ENCODE measurements at places on chromosomes 3 and 15.

DNA sequence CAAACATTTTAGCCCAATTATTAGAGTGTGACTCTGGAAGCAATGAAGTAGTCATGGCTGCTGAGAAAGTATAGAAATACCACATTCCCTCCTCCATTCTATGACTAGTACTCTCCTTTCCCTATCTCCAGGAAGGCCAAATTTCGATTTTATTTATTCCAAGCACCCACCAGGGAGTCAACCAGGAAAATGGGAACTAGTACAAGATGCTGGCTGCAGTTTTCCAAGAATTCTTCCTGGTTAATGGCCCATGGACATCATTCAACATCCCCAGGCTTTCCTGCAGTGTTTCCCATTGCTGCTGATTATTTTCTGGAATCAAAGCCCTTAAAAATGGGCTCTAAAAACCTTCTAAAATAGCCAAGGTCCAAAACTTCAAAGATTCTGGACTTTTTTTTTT, 247.9 kb upstream of the STT3B start:
- peaks cover 29% of the 10 kb centered on the region for H3K4me1 ChIP-seq
- H3K36me3 ChIP-seq, result no peaks in the 10 kb centered on the region
- no peak overlapping the region for H3K27ac ChIP-seq
- no peak for DNase-seq

GRCh38 chr3:43041517-43041916, 62.4 kb downstream of the GASK1A start:
- no peaks in the 10 kb centered on the region for H3K27me3 ChIP-seq
- H3K36me3 ChIP-seq, result peaks cover 4% of the 10 kb centered on the region
- no peak overlapping the region for H3K4me3 ChIP-seq
- no peak overlapping the region for H3K27ac ChIP-seq

DNA sequence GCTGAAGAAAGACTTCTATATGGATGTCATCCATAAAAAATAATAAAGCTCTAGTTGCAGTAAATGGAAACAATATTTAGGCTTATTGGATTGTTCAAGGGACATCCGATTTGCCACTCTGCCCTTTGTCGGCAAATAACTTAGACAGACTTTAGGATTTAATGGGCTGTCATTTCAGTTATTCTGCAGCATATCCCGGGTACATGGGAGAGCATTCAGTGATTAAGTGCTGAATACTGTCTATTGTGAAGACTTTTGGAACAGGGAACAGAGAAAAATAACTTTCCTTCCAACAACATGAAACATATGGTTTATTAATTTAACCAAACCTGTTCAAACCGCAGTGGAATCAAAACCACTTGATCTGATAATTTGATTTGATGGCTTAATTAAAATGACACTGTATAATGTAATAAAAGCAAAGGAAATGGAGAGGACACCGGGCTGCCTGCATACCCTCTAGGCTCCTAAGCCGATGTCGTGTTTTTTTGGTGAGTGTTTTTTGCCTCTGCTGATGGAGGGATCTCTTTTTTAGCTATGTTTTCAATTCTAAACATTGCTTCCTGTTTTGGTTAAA, 199.3 kb downstream of the FEZF2 start:
- no peak overlapping the region for H3K27ac ChIP-seq
- H3K36me3 ChIP-seq, result no peaks in the 10 kb centered on the region
- no peak for DNase-seq
- no peaks in the 10 kb centered on the region for H3K4me1 ChIP-seq

DNA sequence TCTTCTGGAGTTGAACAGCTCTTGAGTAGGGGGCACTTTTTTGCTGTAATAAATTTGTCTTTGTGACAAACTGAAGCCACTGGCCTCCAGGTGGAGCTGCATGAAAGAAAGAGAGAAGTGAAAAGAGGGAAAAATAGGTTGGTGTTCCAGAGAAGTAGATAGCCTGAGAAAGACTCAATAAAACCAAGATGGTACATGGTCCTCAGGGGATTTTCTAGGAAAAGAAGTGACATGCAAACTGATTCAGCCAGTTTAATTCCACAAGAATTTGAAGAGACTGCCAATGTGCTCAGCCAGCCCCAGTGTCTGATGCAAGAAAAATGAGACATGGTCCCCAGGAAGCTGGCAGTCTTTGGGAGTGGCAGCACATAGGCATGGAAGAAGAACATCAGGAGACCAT, 152.7 kb downstream of the CD47 start:
- no peaks in the 10 kb centered on the region for H3K27me3 ChIP-seq
- H3K27ac ChIP-seq, result no peak overlapping the region
- peaks cover 31% of the 10 kb centered on the region for H3K4me1 ChIP-seq

DNA sequence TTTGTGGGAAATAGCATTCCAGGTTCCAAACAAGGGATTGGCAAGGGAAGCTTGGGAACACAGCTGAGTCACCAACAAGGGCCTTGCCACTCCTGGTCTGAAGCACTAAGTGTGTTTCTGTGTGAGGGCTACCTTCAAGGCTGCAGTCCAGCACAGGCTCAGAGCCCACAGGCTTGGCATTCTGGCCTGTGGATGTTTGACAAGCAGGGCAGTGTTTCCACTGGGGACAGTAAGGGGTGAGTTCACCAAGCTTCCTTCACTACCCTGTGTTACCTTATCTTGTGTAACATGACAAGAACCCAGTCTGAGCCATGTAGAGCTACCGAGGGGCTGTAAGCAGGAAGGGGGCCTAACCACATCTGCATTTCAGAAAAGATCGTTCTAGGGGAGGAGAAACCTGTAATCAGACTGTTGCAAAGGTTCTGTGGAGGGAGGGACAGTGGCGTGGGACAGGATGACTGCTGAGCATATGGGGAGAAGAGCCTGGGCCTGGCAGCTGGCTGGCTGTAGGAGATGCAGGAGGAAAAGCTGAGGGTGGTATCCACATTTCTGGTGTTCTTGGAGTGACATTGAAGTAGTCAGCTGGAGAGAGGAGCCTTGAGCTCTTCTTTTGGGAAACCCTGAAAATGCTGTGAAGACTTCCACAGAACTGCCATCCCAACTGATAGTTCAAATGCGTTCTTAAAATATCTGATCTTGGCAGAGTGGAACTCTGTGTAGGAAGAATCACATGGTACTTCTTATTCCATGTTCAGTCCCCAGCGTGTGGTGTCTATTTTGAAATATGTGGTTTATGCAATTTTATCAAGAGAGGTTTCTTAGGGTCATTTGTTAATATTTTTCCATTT, 61.3 kb downstream of the CTDSPL start:
- H3K4me1 ChIP-seq, result no peaks in the 10 kb centered on the region
- H3K27ac ChIP-seq, result no peak overlapping the region
- no peaks in the 10 kb centered on the region for H3K36me3 ChIP-seq
- no peaks in the 10 kb centered on the region for H3K27me3 ChIP-seq
- no peak for DNase-seq
- no peak overlapping the region for H3K4me3 ChIP-seq

DNA sequence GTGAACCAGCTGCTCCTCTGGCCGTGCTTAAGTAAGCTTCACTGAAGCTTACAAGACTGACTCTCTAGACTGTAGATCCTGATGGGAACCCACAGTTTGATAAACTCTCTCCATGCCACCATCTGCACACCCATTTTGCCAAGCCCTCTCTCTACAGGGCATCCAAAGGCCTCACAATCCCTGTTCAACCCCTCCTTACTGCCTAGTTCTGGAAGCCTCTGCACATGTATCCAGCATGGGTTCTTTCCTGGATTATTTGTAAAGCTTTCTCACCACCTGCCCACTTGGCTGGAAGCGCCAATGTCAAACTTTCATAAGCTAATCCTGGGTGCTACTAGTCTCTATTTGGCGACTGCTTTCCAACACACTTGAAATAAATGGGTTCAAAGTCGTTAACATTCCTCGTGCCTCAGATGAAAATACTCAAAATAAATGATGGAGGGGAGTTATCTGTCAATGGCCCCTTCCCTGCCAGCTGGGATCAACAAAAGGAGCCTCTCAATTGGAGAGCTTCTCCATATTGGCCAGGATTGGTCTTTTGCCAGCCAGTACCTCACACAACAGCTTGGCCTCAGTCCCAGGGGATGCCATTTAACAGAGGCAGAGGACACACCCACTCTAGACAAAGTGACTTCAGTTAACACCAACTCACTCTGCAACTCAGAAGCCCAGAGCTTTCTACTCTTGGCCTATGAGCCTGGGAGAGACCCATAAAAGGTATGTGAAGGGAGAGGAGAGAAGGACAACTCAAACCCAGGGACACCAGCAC, 48.1 kb downstream of the SH3BP5 start:
- no peak for DNase-seq
- H3K4me1 ChIP-seq, result peaks cover 61% of the 10 kb centered on the region

GRCh38 chr3:112375117-112375516, 42.2 kb downstream of the CD200 start:
- H3K27me3 ChIP-seq, result no peaks in the 10 kb centered on the region
- H3K27ac ChIP-seq, result no peak overlapping the region
- DNase-seq, result no peak
- no peak overlapping the region for H3K4me3 ChIP-seq

GRCh38 chr3:82202269-82202668, 440.8 kb upstream of the GBE1 start:
- H3K36me3 ChIP-seq, result no peaks in the 10 kb centered on the region
- no peak for DNase-seq
- H3K27ac ChIP-seq, result no peak overlapping the region
- no peaks in the 10 kb centered on the region for H3K4me1 ChIP-seq
- no peak overlapping the region for H3K4me3 ChIP-seq
- H3K27me3 ChIP-seq, result no peaks in the 10 kb centered on the region

- H3K4me3 ChIP-seq, result no peak overlapping the region
- DNase-seq, result no peak
- H3K27me3 ChIP-seq, result no peaks in the 10 kb centered on the region
- no peak overlapping the region for H3K27ac ChIP-seq
Observed at GRCh38 chr3:24299246-24299805, 195.3 kb downstream of the THRB start.

GRCh38 chr3:166283840-166284239, 446.6 kb upstream of the BCHE start:
- H3K27ac ChIP-seq, result no peak overlapping the region
- no peak overlapping the region for H3K4me3 ChIP-seq
- H3K36me3 ChIP-seq, result no peaks in the 10 kb centered on the region
- DNase-seq, result no peak
- H3K27me3 ChIP-seq, result no peaks in the 10 kb centered on the region
- H3K4me1 ChIP-seq, result no peaks in the 10 kb centered on the region

- no peak overlapping the region for H3K4me3 ChIP-seq
- no peak for DNase-seq
- no peaks in the 10 kb centered on the region for H3K4me1 ChIP-seq
Observed at GRCh38 chr3:172009803-172010202, 29.6 kb upstream of the FNDC3B start.

DNA sequence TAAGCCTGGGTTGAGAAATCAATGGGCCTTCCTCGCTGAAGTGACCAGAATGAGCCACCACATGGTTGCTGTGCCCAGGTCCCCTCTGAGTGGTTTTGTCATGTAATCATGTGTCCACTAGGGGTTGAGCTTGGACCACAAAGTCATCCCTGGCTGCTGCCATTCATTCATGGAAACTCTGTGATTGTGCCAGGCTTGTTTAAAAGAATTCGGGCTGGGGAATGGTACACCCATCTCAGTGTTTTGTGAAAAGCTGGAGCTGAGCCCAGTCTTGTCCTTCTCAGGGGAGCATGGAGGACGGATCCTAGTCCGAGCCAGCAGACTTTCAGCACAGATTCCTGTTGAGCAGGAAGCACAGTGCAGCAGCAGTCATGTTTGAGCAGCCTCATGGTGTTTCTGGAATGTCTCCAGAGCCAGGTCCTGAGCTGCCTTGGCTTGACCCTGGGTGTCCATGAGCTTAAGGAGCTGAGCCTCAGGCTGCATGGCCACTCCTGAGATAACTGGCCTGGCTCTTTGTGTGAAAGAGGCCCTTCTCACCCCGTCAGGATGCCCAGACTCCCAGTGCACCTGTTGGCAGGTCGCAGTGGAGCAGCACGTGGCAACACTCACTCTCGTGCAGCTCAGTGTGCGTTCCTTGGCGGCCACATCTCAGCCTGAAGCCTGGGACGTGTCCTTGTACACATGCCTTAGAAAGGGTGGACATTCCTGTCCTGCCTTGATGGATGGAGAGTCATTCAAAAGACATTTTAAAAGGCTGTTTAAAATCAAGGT, 260.3 kb upstream of the TPM1 start:
- no peak overlapping the region for H3K4me3 ChIP-seq
- no peaks in the 10 kb centered on the region for H3K36me3 ChIP-seq
- peaks cover 7% of the 10 kb centered on the region for H3K27me3 ChIP-seq
- H3K4me1 ChIP-seq, result no peaks in the 10 kb centered on the region

DNA sequence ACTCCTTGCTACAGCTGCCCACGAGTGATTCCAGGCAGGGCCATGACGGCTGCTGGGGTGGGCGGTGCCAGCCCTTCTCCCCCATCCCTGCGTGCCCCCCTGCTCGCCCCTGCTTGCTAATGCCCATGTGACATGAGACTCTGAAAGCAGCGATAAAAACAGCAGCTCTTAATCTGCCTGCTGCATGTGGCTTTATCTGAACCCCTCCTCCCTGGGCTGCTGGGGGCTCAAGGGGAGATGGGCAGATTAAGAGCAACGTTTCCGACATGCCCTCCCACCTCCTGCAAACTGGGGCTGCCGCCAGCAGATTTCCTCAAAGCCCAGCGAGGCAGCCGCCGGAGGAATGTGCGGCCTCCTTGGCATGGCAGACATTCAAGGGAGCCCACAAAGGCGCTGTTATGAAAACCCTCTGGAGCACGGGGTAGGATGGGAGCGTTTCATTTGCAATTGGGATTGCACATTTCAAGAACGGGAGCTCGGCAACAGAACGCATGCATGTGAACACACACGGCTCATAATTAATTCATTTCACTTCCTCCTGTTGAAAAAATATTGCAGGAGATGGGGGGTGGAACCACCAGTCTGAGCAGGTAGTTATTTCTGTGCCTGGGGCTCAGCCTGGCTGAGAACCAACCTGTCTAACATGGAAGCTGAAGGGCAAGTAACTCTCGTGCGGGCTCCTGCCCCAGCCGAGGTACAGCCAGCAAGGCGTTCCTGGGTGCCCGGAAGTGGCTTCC, 504.2 kb upstream of the PROK2 start:
- peak overlapping the region; percentile 63 for H3K27ac ChIP-seq
- peak overlapping the region; percentile 58 for H3K4me3 ChIP-seq
- peak; percentile 39 for DNase-seq
- H3K36me3 ChIP-seq, result no peaks in the 10 kb centered on the region

DNA sequence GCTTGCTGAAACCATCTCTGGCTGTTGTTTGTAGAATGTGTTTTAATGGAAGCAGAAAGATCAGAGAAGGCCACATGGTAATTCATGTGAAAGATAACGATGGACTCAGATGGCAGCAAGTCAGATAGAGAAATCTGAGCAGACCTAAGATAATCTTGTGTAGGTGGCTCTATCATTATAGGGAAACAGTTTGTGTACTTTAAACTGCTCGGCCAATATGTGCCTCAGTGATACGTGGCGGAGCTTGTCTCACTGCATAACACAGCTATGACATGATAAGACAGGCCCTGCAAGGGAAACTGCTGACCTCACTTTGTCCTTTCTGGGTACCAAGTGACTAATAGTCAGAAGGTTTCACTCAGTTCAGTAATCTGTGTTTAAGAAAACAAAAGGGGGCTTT, 51.0 kb downstream of the MME start:
- no peak for DNase-seq
- H3K36me3 ChIP-seq, result no peaks in the 10 kb centered on the region
- H3K27ac ChIP-seq, result no peak overlapping the region
- H3K4me1 ChIP-seq, result no peaks in the 10 kb centered on the region
- no peaks in the 10 kb centered on the region for H3K27me3 ChIP-seq
